Activated naive CD4-positive, alpha-beta T cell treated with anti-CD3 and anti-CD28 coated beads, Interleukin-2, amount 50 U/mL, for 72 hours (primary cell): ENCODE measurements at places on chromosomes 6 and 20. TPM values are rescaled to one million over a fixed set of nuclear protein-coding genes. Genes with fewer than 3 reads are reported as not detected.

DNA sequence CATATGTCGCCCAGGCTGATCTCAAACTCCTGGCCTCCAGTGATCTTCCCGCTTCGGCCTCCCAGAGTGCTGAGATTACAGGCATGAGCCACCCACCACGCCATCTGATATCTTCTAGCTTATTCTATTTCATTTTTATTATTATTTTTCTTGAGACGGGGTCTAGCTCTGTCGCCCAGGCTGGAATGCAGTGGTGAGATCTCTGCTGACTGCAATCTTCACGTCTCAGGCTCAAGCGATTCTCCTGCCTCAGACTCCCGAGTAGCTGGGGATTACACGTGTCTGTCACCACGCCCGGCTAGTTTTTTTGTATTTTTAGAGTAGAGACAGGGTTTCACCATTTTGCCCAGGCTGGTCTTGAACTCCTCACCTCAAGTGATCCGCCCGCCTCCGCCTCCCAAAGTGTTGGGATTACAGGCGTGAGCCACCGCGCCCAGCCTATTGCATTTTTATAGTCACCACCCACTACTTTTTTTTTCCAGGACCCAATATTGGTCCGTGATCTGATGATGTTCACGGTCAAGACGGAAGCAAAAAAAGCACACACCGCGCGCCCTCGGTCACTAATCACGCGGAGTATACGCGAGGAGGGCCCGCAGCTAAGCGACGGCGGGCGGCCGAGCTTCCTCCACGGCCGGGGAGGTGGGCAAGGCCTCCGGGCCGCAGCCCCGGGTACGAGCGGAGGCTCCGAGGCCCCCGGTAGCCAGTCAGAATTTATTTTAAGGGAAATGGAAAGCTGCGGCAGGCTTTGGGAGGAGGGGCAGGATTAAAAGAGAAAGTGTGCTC is 1.1 kb upstream of the LSM14B start:
- no peak for DNase-seq

- no peak for DNase-seq
Measured at GRCh38 chr6:109788687-109789086, 97.6 kb downstream of the FIG4 start.

GRCh38 chr6:168342636-168343035 is 23.1 kb upstream of the DACT2 start:
- no peak for DNase-seq

DNA sequence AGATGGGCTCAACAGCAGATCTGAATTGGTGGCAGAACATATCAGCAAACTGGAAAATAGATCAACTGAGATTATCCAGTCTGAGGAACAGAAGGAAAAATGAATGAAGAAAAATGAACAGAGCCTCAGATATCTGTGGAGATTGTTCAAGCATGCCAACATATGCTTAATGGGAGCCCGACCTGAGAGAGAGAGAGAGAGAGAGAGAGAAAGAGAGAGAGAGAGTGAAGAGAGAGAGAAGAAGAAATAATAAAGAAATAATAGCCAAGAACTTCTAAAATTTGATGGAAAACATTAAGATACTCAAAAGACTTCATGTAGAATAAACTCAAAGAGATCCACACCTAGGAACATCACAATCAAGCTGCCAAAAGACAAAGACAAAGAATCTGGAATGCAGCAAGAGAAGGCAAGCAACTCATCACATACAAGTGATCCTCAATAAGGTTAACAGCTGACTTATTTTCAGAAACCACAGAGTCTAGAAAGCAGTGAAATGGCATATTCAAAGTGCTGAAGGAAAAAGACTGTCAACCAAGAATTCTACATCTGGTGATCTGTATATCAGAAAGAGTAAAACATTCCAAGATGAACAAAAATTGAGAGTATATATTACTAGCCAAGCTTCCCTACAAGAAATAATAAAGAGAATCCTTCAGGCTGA is 97.2 kb downstream of the MYLK4 start:
- DNase-seq = no peak

DNA sequence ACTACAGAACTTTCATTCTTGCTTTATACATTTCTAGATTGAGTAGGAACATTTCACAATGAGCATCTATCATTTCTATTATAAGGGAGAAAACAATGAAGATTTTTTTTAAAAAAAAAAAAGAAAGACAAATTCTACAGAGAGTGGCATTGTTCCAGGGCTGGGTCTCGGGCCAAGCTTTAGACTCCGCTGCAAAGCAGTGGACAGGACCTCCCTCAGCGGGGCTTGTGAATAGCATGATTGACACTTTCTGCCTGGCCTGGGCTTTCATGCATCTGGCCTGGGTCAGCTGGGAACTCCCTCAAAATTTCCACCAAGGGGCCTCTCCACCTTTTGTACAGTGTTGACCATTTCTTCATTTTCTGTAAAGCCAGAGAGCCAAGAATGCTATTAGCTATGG is 55.8 kb upstream of the HIVEP2 start:
- DNase-seq = no peak

DNA sequence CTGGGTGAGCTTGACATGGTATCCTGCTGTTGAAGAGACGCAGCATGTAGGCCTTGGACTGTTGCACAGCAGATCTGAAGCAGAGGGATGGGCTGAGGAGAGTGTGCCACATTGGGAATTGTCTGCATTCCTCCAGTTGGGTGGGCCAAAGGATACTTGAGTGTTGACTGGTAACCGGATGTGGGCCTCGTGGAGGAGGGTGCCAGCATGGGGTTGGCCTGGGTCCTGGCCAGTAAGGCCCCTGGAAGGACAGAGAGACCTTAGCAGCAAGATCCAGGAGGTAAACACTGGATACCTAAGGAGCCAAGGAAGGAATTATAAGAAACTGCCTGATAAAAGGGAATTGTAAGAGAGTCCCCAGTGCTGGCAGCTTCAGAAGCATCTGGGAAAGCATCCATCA is 76.9 kb downstream of the FIG4 start:
- DNase-seq = no peak

DNA sequence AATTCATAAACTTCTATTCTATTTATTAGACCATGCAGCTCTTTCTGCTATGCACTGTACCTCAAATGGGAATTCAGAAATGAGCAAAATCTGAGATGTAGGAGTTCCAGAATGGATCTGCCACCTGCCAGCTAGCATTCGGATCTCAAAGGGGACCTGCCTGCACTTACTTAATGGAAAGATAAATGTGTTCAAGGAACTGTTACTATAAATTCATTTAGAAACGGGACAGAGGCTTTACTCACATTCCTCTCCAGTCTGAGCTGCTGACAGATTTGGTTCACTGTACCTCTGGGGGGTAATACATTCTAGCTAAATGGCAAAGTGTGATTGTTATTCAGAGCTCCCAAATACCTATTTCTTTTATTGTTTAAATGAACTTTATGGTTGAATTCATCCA is 384.1 kb downstream of the GRIK2 start:
- no peak for DNase-seq

- no peak for DNase-seq
Measured at GRCh38 chr6:139534472-139535115, 160.1 kb upstream of the CITED2 start.

Gene FAM50B
- total RNA-seq = 7.5 TPM

Gene FAM83B
- not detected for total RNA-seq
